ENCODE measurements at places on chromosomes 6 and 20. TPM values are rescaled to one million over a fixed set of nuclear protein-coding genes. Genes with fewer than 3 reads are reported as not detected.

Gene KCNK15
- total RNA-seq: 0.07 TPM

Gene SLC17A2
- not detected for total RNA-seq

Gene SNRNP48
- total RNA-seq: 26.9 TPM

Gene POPDC3
- total RNA-seq: 0.14 TPM

Gene CD40
- 19.2 TPM for total RNA-seq

Gene MRAP2
- total RNA-seq: 4.3 TPM

Gene SLC16A10
- under 0.01 TPM for total RNA-seq

Gene FAM209A
- total RNA-seq: not detected

Gene CDSN
- not detected for total RNA-seq

Data from thoracic aorta endothelial cell (primary cell).